ENCODE measurements at places on chromosomes 11 and 22. TPM values are rescaled to one million over a fixed set of nuclear protein-coding genes. Genes with fewer than 3 reads are reported as not detected.
A peak's percentile ranks its signal among the peaks of the same experiment; 100 is the strongest.

DNA sequence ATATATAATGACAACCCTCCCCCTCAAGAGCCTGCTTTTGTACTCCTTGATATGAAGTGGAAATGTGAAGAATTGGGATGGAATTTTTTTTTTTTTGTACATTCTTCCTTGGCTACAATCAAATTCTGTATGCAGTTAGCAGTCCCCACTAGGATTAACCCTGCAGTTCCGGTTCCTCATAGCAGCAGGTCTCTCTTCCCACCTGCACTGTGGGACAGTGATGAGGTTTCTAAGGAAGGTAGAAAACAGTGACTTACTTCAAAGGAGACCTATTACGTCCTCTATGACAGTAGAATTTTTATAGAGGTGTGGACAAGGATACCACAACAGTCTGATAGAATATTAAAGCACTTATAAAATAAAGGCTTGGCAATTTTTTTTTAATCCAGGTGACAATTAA lies 46.3 kb upstream of the ALKBH3 start:
- DNase-seq: no peak

- DNase-seq: peak; percentile 71
Observed at GRCh38 chr11:34243600-34244464, 114.0 kb downstream of the ABTB2 start.

DNA sequence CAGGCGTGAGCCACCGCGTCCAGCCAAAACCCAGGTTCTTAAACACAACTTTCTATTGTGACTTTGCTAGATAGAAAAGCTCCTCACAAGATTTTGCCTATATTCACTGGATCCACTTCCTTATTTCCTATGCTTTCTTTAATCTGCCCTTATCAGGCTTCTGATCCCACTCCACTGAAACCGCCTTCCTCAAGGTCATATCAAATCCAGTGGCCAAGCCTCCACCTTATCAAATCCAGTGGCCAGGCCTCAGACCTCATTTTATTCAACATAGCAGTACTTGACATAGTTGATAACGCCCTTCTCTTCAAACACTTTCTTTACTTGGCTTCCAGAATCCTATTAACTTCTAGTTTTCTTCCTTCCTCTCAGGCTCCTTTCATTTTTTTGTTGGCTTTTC lies 29.5 kb downstream of the DIXDC1 start:
- no peak for DNase-seq

C11orf52 gene
- not detected for total RNA-seq

PKDREJ gene
- total RNA-seq: not detected
